ENCODE measurements at places on chromosomes 1 and 21.

DNA sequence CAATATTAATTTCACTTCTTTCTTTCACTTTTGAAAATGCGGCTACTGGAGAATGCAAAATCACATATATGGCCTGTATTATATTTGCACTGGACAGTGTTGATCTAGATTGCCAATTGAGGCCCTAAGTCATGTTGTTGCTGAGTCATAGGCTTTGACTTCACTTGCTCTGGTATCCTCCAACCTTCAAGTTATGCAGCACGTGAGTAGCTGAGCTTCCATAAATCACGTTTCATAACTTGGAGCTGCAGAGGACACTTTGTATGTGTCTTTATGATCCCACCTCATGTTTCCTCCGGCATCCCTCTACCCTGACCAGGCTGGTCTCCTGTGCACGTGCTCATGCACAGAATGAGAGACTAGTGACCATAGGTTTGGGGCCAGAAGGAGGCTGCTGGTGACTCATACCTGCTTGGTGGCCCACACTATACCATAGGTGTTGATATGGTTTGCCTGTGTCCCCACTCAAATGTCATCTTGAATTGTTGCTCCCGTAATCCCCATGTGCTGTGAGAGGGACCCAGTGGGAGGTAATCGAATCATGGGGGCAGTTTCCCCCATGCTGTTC lies 103.0 kb upstream of the TSPAN2 start:
- peak; percentile 3 for DNase-seq

GRCh38 chr21:34732388-34732821 lies 63.6 kb downstream of the CLIC6 start:
- no peak for DNase-seq

GRCh38 chr1:178594133-178594532 lies 81.2 kb downstream of the TEX35 start:
- no peak for DNase-seq

DNA sequence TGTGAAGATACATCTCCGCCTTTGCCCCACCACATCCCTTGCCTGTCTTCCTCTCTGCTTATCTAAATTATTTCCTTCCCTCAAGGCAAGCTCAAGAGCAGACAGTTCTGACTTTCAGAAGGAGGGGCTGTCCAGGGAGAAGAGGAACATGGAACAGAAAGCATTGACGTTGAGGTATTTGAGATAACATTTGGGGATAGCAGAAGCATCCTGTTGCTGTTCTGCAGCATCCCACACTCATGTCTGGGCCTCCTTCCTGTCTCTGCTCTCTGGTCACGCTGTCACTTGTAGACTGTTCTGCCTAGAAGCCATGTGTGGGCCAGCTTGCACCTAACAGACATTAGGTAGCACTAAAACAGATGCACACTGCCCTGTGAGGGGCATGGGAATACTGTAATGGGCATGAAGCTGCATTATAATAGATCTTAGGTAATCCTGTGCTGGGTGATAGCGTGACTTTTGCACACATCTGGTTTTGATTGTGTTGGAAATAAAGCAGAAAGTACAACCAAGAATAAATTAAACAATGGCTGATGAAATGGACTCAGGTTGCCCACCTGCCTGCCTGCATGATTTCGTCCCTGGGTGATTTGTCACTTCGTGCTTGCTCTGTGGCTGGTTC lies 660 bp upstream of the RD3 start:
- no peak for DNase-seq

DNA sequence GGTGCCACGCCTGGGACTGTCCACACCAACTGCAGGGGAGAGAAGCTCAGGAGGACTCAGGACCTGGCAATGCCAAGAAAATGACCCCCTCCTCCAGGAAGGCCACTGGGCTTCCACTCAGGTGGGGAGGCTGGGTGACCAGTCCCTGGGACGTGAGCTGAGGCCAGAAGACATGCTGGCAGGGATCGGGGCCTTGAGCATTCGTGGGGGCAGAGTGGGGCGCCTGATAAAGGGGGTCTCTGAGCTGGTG lies 15.3 kb upstream of the COL6A2 start:
- DNase-seq: no peak

DNA sequence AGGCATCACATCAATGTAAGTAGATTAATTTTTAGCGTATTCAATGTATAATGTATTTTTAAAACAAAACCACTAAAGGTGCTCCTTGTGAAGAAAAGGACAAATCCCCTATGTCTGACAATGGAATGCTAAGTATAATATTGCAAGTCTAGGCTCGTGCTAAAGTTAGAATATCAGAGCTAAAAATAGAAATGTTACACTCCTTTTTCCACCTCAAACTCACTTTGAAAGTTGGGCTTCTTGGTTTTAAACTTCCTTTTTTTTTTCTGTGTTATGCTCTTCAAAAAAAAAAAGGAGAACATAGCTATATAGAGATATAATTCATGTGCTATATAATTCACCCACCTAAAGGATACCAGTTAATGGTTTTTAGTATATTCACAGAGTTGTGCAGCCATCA lies 3.6 kb upstream of the SERBP1 start:
- no peak for DNase-seq

- DNase-seq: no peak
Observed at GRCh38 chr1:203465948-203466347, 9.7 kb upstream of the PRELP start.

GRCh38 chr1:203512848-203513584 lies 19.1 kb downstream of the OPTC start:
- DNase-seq: peak; percentile 96

DNA sequence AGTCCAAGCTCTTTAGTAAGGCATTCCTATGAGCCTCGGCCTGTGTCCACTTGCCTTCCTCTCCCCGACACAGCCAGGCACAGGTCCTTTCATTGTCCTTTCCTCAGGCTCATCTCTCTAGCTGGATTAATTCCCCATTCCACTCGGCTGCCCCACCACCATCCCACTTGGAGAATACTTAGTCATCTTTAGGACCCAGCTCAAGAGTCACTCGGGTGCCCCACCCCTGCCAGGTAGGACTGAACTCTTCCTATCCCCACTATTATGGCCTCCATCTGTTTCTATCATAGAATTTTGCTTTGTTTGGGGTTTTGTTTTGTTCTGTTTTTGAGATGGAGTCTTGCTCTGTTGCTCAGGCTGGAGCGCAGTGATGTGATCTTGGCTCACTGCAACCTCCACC lies 45.9 kb upstream of the ATP2B4 start:
- DNase-seq: no peak

- DNase-seq: no peak
Observed at GRCh38 chr1:22875241-22875640, 97.4 kb downstream of the LACTBL1 start.

- DNase-seq: no peak
Observed at GRCh38 chr1:43135857-43136781, 36.0 kb downstream of the EBNA1BP2 start.

GRCh38 chr1:19664453-19665185 lies at the start of gene HTR6:
HTR6 (plus strand) TSS chr1:19664875; CDS start chr1:19665754, 879 bp downstream.
- DNase-seq: no peak

DNA sequence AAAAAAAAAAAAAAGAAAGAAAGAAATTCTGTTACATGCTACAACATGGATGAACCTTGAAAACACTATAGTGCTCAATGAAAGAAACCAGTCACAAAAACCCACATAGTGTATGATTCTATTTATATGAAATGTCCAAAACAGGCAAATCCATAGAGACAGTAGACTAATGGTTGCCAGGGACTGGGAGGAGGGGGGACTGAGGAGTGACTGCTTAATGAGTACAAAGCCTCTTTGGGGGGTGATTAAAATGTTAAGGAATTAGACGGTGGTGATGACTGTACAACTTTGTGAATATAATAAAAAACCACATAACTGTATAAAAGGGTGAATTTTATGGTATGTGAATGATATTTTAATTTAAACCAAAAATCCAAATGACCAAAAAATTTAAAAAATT lies 116.0 kb upstream of the GUCA2B start:
- DNase-seq: no peak

DNA sequence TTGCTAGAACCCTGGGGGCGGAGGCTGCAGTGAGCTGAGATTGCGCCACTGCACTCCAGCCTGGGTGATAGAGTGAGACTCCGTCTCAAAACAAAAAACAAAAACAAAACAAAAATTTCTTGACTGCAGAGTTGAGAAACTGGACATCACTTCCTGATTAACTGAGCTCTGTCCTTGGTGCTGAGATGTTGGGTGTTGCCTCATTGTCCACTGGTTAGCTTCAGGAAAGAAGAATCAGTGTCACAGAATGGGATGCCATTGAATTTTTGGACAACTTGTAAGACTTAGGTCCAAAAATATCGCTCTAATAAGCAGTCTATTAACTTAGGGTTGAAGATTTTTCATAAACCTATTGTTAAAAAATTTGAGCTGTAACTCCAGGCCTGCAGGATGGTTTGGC lies 23.8 kb upstream of the KCNA10 start:
- peak; percentile 69 for DNase-seq

DNA sequence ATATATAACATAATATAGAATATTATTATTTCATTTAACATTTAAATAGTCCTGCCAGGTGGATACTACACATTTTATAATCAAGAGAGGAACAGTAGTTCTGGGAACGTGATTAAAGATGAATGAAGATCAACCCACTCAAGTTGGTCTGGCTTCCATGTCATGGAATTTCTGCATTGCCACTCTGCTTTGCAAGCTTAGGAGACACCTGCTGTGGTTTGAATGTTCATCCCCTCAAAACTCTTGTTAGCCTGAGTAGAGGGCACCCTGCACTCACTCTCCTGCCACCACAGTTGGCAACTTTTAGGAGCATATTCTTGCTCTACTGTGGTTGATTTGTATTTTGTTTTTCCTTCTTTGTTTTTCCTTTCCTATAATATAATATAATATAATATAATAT lies 153.2 kb downstream of the GLUL start:
- DNase-seq: no peak

- DNase-seq: no peak
Observed at GRCh38 chr1:58812926-58813325, 29.1 kb upstream of the JUN start.

GRCh38 chr1:236608930-236609726 lies 4.8 kb upstream of the HEATR1 start:
- DNase-seq: peak; percentile 55

- DNase-seq: no peak
Observed at GRCh38 chr1:225857256-225857655, 24.9 kb downstream of the TMEM63A start.

DNA sequence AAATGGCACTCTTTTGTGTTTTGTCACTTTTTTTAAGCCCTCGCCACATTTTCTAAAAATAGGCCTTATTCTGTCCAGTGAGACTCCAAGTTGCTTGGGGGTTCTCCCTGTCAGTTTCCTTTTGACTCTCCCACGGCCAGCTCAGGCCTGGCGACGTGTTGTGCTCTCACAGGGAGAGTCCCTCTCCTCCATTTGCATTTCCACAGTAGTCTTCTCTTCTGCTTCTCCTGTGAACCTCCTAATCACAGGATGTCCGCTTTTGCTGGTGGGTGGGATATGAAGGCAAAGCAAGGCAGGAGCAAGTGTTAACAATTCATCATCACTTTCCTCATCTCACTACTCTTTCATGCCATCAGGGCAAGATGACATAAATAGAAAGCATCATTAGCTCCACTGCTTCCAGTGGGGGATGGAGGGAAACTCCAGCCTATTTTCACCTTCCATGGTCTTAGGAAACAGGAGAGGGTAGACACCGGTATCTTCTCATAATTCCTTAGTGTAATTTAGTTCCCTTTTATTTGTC lies 99.8 kb downstream of the INTS7 start:
- DNase-seq: no peak

DNA sequence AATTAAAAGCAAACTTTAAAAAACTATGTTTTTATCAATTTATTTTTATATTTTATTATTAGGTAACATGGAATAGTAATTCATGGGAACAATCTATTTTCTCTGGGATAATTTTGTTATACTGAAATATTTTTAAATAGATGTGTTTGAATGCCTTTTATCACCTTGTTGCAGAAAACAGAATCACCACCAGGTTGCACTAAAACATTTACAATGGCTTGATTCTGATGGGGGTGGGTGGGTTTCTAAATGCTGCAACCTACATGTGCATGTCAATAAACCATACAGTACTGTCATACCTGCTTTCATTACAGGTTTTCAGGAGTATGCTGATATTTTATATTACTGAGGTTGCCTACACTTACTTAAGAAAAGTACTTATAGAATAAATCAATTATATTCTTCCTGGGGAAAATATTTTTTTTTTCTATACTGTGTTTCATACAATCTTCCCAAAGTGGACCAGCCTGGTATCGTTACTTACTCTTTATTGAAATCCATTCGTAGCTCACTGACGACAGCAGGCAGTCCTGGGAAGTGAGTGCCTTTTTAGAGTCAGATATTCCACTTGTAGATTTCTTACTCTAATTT lies 132.8 kb downstream of the PTPRC start:
- DNase-seq: no peak

DNA sequence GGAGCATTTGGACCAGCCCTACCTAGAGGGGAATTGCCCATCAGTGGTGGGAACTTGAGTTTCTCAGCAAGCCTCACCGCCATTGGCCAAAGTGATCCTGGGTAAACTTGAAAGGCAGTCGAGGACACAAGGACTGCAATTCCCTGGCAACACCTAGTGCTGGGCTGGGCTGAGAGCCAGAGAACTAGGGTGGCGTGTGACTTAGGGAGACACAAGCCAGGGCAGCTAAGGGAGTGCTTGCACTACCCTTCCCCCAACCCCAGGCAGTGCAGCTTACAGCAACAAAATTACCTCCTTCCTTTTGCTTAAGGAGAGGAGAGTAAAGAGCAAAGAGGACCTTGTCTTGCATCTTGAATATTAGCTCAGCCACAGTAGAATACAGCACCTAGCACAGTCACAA lies 176.9 kb upstream of the PRMT6 start:
- no peak for DNase-seq

- peak; percentile 47 for DNase-seq
Observed at GRCh38 chr1:78716186-78716585, 66.6 kb downstream of the IFI44 start.

All from AG08395 (cell line).